D341Med (cell line): ENCODE measurements at places on chromosomes 7 and 10.

DNA sequence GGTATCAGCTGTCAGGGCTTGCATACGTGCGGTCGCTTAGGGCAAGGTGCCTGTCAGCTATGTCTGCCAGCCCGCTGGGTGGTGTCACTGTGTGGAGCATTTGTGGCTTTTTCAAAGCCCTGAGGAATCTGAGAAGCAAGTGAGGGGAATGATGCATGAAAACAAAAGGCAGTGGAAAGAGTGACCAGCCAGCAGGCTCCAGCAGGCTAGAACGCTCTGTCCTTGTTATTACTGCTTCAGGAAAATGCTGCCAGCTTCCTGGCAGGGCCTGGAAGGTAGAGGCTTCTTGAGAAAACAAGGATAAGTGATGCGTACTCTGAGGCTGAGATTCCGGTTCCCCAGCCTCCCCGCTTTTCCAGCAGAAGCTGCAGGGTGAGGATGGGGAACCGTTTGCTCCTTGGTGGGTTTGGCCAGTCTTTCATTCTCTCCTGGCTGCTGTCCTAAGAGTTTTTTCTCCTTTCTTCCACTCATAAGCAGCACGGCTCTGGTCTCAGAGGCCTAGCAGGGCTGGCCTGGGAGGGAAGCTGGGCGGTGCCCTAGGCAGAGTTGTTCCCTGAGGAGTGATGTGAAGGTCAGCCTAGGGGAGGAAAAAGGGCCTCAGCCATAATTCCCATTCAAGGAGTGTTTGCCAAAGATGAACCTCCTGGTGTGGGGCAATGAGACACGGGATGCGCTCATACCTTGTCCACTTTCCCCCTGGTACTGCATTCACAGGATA, 42.8 kb upstream of the MKLN1 start:
- no peak for DNase-seq

- DNase-seq = no peak
Observed at GRCh38 chr7:46916581-46916980, 665.3 kb downstream of the TNS3 start.

DNA sequence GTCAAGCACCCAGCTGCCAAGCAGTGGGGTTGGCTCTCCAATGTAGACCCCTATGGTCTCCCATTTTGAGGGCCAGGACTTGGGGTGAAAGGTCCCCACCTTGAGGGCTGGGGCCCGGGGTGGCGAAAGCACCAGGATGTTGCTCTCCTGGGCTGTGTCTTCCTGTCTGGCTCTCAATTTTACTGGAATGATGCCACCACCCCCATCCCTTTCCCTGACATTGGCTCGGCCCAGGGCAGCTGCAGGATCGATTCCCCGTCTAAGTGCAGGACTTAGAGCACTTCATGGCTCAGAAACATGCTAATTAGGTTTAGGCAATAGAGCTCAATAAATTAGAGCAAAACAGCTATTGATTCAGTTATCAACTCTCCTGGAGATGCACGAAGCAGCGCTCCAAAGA, 27.0 kb upstream of the HSPA12A start:
- no peak for DNase-seq

- DNase-seq = no peak
Observed at GRCh38 chr7:25486656-25487055, 258.4 kb upstream of the NPVF start.

DNA sequence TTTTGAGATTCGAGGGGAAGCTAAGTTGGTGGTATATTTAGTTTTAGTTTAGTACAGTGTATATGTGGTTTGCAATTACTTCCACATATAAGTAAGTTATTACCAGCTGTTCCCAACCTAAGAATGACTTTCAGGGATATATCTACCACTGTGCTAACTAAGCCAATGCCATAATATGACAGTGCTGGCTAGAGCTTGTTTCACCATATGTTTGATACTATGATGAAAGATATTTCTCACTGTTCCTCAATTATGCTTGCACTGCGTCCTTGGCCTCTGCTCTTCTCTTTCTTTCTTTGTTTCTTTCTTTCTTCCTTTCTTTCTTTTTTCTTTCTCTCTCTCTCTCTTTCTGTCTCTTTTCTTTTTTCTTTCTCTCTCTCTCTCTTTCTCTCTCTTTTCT, 113.8 kb upstream of the SKAP2 start:
- DNase-seq = no peak
